ENCODE measurements at places on chromosomes 16 and 17.
A peak's percentile ranks its signal among the peaks of the same experiment; 100 is the strongest.

GRCh38 chr17:74671031-74671771 is 41.5 kb downstream of the CD300LF start:
- peak; percentile 12 for DNase-seq

GRCh38 chr16:80518436-80518835 is 22.4 kb upstream of the DYNLRB2 start:
- no peak for DNase-seq

DNA sequence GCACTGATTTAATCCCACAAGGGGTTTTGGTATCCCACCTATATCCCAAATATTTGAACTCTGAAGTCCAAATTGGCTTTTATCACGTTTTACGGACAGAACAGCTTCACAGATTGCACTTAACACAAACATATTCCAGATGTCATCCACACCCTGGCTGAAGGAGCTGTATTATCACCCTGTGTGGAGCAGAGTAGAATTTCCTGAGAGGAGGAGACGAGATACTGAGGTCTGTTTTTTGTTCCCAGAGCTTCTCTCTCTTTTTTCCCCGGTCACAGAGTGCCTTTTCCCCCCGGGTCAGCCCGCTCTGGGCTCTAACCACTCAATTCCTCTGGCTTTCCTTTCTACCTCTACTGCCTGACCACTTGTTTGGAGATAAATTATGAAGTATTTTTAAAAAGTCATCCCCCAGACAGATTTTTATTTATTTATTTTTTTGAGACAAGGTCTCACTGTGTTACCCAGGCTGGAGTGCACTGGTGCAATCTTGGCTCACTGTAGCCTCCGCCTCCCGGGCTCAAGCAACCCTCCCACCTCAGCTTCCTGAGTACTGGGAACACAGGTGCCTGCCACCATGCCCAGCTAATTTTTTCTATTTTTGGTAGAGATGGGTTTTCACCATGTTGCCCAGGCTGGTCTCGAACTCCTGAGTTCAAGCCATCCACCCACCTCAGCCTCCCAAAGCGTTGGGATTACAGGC is 30.7 kb downstream of the DNAH2 start:
- DNase-seq, result no peak

DNA sequence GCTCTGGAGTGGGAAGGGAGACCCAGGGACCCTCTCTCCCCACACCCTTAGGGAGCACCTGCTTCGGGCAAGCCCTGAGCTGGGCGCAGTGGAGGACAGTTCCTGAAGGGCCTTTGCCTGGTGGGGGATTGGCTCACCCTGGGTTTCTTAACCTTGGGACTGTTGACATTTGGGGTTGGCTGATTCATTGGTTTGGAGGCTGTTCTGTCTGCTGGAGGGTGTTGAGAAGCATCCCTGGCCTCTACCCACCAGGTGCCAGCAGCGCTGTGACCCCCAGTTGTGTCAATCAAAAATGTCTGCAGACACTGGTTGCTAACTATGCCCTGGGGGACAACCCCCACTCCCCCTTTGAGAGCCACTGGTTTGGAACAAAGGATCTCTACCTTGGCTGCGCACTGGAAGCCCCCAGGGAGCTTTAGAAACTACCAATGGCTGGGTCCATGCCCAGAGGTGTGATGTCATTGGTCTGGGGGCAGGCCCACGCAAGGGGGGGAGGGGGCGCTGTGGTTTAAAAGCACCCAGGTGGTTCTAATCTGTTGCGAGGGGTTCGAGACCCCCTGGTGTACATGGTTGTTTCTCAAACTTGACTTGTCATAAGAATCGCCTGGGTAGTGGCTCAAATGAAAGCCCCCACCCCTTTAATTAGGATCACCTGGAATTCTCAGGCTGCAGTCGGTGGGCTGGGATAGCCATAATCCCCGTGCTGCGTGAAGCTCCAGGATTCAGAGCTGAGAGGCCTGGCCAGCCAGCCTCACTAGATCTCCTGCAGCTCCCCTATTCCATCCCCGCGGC is 151.9 kb upstream of the GSE1 start:
- DNase-seq, result peak; percentile 50

GRCh38 chr16:67463059-67463458 is 17.9 kb downstream of the ATP6V0D1 start:
- DNase-seq, result no peak

DNA sequence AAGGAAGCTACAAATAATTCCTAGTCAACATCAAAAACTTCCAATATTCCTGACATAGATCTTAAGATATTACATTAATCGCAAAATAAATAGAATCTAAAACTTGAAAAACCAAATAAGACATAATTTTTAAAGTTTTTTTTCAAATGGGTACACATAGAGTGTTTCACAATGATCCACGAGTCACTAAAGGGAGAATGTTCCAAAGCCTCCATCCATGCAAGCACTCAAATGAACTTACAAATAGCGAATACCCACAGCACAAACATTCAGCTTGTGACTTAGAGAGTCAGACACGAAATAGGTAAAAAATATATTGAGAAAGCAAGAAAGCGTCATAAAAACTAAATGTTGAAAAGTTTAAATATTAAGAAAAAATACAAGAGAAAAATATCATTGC is 65.7 kb downstream of the CEP112 start:
- peak; percentile 42 for DNase-seq

DNA sequence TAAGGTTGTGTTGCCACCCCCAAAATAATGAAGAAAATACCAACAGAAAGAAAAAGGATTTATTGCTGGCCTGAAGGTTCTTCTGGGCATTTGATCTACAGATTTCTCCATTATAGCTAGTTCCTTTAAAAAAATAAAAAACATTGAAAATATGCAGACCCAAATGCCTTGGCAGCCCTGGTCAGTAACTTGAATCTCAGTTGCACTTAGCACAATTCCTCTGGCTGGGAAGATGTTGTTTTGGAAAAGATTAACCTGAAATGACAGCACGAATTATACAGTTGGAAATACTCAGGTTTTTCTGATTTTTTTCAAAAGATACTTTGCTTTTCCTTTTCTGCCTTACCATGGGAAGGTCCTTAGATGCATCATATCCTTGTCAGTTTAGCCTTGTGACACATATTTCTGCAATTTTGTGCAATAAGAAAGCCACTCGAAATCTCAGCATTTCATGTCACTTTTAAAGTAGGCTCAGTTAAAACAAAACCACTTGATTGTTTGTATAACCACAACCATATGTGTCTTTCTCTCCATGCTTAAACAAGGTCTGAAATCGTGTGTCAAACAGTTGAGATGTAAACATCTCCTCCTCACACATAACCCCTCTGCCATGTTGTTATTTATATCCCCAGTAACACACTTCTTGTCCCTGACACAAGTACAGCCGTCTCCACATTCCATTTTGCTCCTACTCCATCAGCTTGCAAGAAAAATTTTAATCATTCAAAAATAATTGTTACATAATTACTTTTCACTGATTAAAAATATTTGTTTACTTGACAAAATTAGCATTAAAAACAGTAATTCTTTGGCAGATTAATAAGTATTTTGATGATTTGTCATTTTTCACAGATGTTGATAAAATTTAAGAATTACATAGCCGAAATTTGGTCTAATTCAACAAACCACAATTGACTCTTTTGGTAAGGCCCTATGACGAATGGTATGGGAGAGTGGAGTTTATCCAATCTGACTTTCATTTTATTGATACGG is 61.1 kb downstream of the SIAH1 start:
- DNase-seq, result no peak

DNA sequence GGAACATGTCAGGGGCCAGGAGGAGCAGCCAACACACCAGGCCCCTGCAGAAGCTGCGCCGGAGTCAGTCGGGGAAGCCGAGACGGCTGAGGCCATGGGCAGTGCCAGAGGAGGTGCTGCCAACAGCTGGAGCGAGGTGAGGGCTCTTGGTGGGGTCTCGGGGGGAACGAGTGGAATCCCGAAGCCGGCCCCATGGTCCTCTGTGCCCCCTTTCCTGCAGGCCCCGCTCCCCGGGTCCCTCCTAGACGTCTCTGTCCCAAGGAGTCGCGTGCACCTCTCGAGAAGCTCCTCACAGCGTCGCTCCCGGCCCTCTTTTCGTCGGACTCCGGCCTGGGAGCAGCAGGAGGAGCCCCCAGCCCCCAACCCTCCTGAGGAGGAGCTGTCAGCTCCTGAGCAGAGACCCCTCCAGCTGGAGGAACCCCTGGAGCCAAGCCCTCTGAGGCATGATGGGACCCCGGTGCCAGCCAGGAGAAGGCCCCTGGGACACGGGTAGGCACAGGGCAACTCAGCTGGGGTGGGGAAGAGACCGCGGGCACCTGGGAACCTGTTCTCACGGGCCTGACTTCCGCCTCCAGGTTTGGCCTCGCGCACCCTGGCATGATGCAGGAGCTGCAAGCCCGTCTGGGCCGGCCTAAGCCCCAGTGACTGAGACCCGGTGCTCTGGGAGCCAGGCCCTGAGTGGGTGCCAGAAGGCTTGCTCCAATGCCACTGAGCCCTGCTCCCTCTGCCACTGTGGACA is 3.6 kb downstream of the APOBR start:
- no peak for DNase-seq
